ENCODE measurements at places on chromosomes 1 and 21. TPM values are rescaled to one million over a fixed set of nuclear protein-coding genes. Genes with fewer than 3 reads are reported as not detected.

GRCh38 chr1:20681999-20682398, 20.8 kb upstream of the DDOST start:
- peaks cover 9% of the 10 kb centered on the region for H3K27me3 ChIP-seq
- no peak for DNase-seq
- H3K36me3 ChIP-seq, result no peaks in the 10 kb centered on the region
- H3K4me1 ChIP-seq, result no peaks in the 10 kb centered on the region
- no peak overlapping the region for H3K4me3 ChIP-seq

NLRP3 gene
- 0.22 TPM for total RNA-seq

- no peaks in the 10 kb centered on the region for H3K36me3 ChIP-seq
- DNase-seq, result peak; percentile 66
- H3K4me3 ChIP-seq, result peak overlapping the region; percentile 77
- H3K27me3 ChIP-seq, result peaks cover 69% of the 10 kb centered on the region
- H3K27ac ChIP-seq, result no peak overlapping the region
- peaks cover 16% of the 10 kb centered on the region for H3K4me1 ChIP-seq
Measured at GRCh38 chr1:242523719-242524570, 552 bp downstream of the PLD5 start.

- DNase-seq, result no peak
- peaks cover 38% of the 10 kb centered on the region for H3K4me1 ChIP-seq
- no peak overlapping the region for H3K4me3 ChIP-seq
- no peaks in the 10 kb centered on the region for H3K27me3 ChIP-seq
- H3K36me3 ChIP-seq, result peaks cover 2% of the 10 kb centered on the region
Measured at GRCh38 chr1:78843111-78843510, 163.4 kb downstream of the ADGRL4 start.

RHD gene
- not detected for total RNA-seq

DNA sequence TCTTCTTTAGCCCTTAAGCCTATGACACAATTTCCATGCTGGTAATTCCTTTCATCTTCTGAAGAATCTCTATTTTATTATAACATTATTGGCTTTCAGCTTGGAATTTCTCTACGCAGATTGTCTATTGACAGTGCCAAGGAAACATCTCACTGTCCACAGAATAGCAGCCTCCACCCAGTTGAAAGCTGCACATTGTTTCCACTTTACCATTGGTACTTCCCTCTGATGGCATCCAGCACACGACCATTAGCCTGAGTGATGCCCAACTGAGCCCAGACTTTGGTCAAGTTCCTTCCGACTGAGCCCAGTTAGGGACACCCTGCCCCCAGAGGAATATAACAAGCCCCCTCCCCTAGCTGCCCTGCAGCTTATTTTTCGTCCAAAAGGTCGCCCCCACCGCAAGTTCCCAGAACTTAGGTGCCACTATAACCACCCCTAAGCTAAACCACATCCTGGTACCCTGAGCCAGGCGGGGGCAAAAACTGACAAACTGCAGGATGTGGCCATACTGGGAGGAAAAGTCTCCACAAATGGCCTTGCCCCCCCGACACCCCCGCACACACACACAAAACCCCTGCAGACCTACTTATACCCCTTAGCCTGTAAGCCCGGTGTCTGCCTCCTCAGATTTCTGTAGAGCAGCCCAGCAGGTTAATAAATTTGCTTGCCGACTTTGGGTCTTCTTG, 13.2 kb downstream of the GBP5 start:
- H3K4me1 ChIP-seq, result peaks cover 26% of the 10 kb centered on the region
- H3K36me3 ChIP-seq, result no peaks in the 10 kb centered on the region
- no peak overlapping the region for H3K4me3 ChIP-seq
- DNase-seq, result no peak
- no peak overlapping the region for H3K27ac ChIP-seq

DNA sequence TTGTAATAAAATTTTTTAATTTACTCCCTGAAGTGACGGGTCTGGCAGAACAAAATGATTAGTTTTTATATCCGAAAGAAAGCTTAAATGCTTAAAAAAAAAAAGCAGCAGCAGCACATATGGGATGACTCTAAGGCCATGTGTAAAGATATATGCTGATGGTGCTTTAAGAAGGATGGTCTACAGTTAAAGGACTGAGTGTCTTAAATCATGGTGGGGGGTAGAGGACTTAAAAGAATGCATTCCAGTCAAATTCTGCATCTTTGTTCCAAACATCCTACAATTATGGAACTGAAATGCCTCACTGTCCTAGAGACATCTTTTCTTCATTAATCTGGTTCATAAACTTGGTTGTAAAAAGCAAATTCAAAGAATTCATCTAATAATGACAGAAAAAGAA, 7.0 kb downstream of the KDM5B start:
- H3K4me3 ChIP-seq, result no peak overlapping the region
- no peak for DNase-seq
- H3K27me3 ChIP-seq, result no peaks in the 10 kb centered on the region
- H3K4me1 ChIP-seq, result peaks cover 44% of the 10 kb centered on the region
- peaks cover 8% of the 10 kb centered on the region for H3K36me3 ChIP-seq

GPA33 gene
- 1.6 TPM for total RNA-seq

All from mesothelial cell of epicardium (in vitro differentiated cells).